ENCODE measurements at places on chromosomes 13 and 19.
A peak's percentile ranks its signal among the peaks of the same experiment; 100 is the strongest.

DNA sequence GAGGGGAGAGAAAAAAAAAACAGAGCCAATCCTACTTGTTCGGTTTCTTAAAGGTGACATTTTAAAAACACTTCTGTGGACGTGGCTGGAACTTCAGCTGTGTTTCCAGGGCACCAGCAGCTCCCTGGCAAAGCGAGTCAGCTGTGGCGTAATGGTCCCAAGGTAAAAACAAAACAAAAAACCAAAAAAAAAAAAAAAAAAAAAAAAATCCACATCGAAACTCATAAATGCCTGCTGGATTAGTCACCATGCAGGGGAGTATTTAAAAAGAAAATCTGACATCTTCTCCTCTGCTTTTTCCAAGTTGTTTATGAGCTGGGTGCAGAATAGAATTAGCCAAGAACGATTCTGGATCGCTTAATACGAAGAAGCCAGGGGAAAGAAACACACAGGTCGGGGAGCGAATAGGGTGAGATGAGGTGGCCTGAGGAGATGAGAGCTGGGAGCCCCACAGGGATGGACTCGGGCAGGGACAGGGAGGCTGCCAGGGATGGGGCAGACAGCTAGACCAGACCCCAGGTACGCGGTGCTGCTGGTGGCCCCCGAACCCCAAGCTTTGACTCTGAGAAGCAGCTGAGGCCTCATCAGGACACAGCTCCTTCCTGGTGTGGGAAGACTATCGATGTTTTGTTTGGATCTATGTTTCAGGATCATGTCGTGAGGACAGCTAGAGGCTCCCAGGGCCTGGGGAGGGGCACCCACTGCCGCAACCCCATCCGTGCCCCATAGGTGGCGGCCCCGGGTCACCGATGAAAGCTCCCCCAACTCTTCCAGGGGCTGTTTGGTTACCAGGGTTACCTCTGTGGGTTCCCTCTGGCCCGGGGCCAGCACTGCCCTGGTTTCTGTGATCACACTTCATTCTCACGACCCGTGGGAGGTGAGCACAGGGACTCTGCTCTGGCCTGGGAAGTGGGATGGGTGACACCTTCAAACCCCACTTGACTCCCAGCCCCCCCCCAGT lies 3.1 kb upstream of the CTXN1 start:
- no peak for DNase-seq

DNA sequence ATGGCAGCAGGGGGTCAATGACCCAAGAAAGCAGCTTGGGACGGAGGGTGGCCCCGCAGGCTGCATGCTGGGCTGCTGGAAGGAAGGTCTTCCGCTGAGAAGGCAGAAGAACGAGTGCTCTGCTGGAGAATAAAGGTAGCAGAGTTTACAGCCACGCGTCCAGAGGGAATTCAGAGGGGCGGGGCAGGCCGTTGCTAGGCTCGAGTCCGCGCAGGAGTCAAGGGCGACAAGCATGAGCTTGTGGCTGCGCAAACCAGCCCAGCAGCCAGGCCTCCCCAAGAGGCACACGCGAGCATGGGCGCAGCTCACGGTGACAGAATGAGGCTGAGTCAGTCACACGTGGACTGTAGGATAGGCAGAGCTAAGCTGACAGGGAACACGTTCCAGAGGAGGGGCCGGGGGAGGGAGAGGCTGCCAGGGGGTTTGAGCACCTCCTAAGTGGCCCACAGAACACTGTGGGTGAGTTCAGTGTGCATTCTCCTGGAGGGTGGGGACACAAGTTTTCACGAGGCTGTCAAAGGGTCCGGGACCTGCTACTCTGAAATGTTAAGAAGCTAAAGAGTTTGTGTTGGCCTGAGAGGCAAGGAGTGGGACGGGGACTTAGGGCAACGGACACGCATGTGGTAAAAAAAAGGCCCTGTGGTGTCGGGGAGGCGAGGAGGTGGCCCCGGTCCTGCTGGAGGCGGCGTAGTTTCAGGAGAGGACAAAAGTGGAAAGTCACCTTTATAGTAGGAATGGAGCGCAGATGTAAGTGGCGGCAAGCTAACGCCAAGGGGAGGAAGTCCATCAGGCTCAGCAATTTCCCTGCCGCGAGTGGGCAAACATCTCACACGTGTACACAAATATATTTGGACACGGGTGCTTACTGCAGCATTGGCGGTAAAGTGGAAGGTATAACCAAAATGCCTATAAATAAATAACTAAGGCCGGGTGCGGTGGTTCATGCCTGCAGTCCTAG lies 17.7 kb downstream of the RFX2 start:
- DNase-seq = peak; percentile 70

GRCh38 chr19:5048091-5048726 lies 79.3 kb downstream of the KDM4B start:
- DNase-seq = peak; percentile 93

DNA sequence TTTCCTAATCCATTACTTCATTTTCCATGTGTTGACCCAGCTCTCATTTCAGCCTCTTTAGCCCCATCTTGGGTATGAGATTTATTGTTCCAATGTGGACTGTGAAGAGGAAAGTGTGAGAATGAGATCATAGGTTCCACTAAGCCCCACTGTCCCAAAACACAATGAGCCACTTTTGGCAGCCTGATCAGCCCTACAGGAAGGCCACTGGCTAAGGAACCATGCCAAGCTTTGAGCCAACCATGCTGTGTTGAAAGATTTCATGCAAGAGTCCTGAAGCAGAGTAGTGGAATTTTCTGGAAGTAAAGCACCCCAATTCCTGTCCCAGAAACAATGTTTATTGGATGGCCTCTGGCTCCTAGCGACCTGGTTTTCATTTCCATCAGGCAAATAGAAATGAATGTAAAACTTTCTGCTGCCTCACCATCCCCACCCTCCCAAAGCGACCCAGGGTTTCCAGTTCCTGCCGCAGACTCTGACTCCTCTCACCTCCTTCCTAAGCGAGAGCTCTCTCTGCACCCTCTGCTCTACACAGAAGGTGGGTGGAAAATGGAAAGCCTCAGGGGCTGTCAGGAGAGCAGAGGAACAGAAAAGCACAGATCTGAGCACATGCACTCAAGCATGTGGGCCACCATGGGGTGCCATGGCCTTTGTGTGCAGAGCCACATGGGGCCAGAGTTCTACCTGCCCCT lies 73.1 kb downstream of the KCTD12 start:
- DNase-seq = peak; percentile 73

DNA sequence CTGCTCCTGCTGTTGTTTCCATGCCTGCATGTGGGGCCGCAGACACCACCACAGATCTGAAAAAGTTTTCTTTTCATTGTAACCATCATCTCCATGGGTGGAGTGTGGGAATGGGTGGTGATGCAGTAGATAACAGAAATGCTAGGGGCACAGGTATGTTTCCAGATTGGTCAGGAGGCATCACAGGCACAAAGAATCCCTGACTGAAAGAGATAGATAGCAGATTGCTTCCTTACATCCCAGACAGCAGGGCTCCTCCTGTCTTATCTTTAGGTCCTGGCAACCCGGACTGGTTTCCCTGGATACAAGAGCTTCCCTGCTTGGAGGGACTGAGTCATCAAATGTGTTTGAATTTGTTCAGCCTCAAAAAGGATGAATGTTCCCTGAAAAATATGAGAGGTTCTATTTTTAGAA lies 1937.6 kb downstream of the PCDH9 start:
- DNase-seq = no peak

GRCh38 chr13:108102771-108103170 lies 112.6 kb downstream of the LIG4 start:
- no peak for DNase-seq

- DNase-seq = no peak
Observed at GRCh38 chr13:40984668-40985366, 34.3 kb downstream of the ELF1 start.

Measured in right forelimb (tissue), 1 donor.